ENCODE measurements at places on chromosomes 4 and X.

DNA sequence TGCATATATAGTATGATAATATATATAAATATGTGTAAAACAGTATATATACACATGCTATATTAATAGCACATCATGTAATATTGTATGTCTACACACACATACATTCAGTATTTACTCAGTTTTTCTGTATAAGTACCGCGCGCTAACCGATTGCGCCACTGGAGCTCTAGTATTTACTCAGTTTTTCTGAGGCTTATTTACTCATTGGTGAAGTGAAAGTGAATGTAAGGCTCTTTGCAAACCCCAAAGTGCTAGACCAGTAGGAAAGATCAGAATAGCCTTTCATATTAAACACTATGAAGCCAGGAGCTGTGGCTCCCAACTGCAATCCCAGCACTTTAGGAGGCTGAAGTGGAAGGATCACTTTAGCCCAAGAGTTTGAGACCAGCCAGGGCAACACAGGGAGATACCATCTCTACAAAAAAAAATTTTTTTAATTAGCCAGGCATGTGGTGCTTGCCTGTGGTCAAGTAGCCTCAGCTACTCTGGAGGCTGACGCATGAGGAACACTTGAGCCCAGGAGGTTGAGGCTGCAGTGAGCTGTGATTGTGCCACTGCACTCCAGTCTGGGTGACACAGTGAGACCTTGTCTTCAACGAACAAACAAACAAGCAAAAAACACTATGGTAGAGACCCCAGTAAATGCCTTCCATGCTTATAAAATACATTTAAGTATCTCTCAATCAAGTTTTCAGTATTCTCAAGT lies 125.8 kb downstream of the KIT start:
- DNase-seq, result no peak

- DNase-seq, result no peak
Measured at GRCh38 chr4:123849495-123849894, 452.9 kb downstream of the SPRY1 start.

DNA sequence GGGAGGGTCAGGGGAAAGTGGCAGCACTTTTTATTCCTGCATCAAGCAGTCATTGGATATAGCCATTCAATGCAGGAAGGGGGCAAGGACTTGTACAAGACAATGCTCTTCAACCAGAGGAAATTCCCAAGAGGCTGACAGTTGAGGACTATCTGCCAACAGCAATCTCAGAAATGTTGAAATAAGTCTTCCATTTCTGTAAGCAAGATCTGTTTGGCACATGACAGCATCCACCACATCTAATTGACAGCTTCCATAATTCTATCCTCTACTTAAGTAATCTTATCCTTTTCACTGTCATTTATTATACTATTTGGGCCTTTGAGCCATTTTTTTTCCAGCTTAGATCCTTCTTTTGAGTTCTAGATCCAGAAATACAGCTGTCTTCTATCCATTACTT lies 110.7 kb downstream of the CFAP299 start:
- DNase-seq, result no peak

GRCh38 chr4:1819284-1819683 lies 26.2 kb downstream of the FGFR3 start:
- DNase-seq, result no peak

- DNase-seq, result no peak
Measured at GRCh38 chr4:104494185-104494584, 509 bp downstream of the CXXC4 start.

DNA sequence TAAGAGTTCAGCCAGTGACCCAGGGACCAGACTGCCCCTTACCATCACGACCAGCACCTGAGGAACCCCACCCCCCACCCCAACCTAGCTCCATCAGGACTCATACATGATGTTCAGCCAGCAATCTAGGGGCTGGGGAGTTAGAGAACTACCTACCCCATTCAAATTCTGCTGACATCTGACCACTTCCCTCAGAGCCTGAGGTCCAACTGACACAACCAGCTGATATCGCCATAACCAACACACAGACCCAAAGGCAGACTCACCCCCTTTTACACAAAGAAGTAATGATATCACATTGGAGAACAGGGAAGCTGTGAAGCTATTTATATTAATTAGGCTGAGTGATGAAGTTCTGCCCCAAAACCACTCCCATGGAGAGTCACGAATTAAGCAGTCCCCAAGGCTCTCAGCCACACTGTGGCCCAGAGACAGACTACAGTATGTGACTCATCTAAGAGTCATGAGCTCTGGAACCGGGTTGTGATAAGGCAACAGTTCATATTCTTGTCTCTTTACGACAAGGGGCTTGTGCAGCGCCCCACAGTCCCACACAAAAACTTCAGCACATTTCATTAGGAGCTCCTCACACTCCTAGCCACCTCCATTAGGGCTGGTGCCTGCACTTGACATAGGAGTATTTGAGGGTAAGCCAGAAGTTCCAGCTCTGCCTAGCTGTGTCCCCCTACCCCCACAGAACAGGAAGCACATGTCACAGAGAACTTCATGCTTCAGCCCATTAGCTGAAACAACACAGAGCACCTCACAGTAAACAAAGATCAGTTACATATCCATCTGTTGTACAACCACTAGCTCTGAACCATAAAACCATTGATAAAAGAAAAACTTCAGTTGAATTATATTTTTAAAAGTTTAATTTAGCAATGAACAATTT lies 184.7 kb upstream of the ZCCHC13 start:
- DNase-seq, result no peak

DNA sequence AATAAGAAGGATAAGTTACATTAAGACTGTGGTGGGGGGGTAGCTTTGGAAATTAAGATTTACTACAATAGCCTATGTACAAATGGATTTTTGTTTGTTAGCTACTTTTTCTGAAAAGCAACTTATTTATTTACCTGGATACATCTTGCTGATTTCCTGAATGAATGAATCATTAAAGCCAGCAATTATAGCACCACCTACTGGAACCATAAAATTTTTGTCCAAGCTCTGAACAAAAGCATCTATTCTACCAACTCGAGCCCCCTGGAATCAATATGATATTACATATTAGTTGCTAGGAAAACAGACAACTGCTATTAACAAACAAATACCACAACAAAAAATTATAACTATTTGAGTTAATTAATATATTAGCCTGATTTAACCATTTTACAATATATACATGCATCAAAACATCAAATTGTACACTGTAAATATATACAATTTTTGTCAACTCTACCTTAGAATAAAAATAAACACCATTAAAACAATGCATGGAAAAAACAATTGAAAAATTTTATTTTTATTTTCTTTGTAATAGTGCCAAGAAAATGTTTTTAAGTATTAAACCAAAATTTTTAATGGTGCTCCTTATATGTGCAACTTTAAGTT lies 15.3 kb downstream of the SEPSECS start:
- no peak for DNase-seq
